RWPE2 (cell line): ENCODE measurements at places on chromosomes 1 and 21.
A peak's percentile ranks its signal among the peaks of the same experiment; 100 is the strongest.

DNA sequence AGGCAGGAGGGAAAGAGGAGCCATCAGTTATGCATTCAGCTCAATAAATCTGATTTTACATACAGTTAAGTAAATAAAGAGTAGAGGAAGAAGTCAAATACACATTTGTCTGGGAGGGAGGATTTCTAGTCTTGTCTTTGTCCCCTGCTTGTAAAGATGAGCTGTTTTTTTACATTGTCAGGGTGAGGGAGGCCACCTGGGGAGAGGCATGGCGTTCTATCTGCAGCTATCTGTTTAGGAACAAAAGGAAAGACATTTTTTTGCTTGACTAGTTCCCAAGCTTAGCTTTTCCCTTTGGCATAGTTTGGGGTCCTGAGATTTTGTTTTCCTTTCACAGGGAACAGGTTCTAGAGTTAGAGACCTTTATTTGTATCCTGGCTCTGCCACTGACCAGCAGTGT is 14.9 kb downstream of the RAD54L start:
- no peak overlapping the region for H3K4me3 ChIP-seq
- H3K27ac ChIP-seq: no peak overlapping the region
- no peak for DNase-seq
- H3K4me1 ChIP-seq: no peaks in the 10 kb centered on the region

- H3K27me3 ChIP-seq: no peaks in the 10 kb centered on the region
- H3K27ac ChIP-seq: no peak overlapping the region
- H3K36me3 ChIP-seq: no peaks in the 10 kb centered on the region
- DNase-seq: no peak
- H3K4me3 ChIP-seq: no peak overlapping the region
Observed at GRCh38 chr1:111649227-111649626, 29.6 kb downstream of the RAP1A start.

DNA sequence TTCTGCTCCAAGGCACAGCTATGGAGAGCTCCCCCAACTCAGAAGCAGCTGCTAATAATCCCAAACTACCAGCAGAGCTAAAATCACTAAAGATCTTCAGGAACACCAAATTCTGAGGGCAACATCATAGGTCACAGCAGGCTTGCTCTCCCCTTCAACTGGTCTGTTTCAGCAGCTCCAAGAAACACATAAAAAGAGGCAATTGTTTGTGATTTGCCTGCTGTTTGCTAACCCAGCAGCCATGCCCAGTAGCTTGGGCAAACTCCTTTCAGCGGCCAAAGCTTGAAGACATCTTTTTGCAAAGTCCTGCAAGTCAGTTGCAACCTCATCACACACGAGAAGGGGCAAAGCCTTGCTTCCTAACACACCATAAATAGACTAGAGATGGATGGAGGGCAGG is 8.9 kb downstream of the ERI3 start:
- H3K27ac ChIP-seq: no peak overlapping the region
- no peaks in the 10 kb centered on the region; the same call in 1 of the 2 replicates for H3K36me3 ChIP-seq
- H3K27me3 ChIP-seq: no peaks in the 10 kb centered on the region
- no peak for DNase-seq
- no peaks in the 10 kb centered on the region for H3K4me1 ChIP-seq
- no peak overlapping the region for H3K4me3 ChIP-seq

GRCh38 chr1:56225964-56226815 is 353.2 kb downstream of the PLPP3 start:
- DNase-seq: no peak
- H3K4me3 ChIP-seq: no peak overlapping the region
- H3K36me3 ChIP-seq: no peaks in the 10 kb centered on the region
- no peaks in the 10 kb centered on the region for H3K4me1 ChIP-seq
- H3K27ac ChIP-seq: no peak overlapping the region

DNA sequence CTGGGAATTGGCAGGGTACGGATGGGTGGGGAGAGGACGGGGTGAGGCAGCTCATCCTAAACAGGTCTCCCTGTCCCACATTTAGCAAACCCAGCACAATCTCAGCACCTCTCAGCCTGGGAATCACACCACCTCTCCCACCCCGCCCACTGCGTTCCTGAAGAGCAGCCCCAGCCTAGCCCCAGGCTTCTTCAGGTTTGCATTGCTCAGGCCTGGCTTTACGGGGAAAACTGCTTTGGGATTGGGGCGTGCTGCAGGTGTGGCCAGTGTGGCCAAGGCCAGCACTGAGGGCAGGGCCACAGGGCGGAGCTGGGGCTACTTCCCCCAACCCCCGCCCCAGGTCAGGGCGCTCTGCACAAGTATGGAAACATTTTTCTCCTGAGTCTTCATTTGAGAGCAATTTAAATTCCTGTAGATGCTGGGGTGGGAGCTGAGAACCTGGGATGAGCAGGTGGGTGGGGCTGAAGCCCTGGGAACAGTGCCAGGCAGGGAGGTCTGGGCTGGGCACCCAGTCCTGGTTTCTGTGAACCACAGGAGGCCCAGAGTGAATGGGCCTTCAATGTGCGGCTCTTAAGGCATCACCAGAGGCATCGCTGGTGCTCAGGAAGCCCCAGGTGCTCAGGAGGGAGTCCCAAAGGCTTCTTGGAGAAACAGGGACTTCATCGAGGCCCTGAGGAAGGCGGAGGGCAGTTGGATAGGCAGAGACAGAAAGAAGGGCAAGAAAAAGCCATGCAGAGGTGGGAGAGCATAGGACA is 24.1 kb downstream of the TNNT2 start:
- H3K27me3 ChIP-seq: no peaks in the 10 kb centered on the region
- DNase-seq: no peak
- H3K4me3 ChIP-seq: no peak overlapping the region
- H3K4me1 ChIP-seq: peaks cover 8% of the 10 kb centered on the region
- H3K36me3 ChIP-seq: no peaks in the 10 kb centered on the region

DNA sequence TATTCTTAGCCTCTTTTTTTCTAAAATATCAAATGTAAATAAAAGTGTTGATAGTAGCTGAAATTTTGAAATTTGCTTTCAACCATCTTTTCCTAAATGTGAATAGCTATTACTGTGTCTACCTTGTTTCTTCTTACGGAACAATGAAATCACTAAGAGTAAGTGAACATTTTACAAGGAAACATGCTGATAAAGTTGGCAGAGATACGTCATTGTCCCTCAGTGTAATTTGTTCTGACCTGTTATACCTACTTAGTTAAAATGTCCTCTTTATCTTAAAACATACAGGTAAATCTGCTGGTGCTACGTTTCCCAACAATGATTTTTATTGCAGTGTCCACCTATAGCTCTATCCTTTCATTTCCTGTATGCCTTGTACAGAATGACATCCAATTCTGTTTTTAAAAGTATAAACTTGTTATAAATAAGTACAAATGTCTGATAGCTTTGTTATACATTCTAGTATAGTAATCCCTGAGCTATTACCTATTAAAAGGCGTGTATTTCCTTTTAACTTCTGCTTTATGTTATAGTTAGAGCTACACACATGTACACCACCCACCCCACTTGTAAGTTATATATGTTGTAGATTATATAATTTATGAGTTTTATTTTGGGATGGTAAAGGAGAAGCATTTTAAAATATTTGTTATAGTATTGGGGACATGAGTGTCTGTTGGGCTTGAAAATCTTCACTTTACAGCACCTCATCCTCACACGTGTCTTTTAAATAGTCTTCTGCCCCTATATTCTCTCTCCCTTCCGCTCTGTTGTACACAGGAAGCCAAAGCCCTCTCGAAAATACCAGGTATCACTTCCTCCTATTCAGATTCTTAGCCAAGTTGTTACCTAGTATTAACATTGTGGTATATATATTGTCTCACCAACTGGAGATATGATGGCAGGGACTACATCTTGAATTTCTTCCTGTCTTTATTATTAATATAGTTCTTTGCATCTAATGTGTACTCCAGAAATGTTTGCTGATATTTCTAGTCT is 25.2 kb downstream of the LAMC1 start:
- H3K36me3 ChIP-seq: 0 out of 2 replicates have a peak, but pooled peaks cover 10% of the 10 kb centered on the region
- H3K27ac ChIP-seq: no peak overlapping the region
- H3K4me3 ChIP-seq: no peak overlapping the region

DNA sequence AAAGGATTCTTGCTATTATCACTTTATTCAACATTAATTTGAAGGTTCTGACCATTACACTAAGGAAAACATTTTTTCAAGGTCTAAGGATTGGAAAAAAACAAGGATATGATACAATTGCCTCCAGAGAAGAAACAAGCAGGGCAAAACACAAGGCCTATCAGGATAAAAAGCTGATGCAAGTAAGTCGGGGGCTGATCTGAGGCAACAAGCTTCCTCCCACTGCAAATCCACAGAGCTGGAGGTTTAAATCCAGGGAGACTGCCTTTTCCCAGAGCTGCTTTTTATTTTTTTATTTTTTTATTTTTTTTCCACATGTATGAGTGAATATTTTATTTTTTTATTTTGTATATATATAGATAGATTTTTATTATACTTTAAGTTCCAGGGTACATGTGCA is 19.4 kb upstream of the S100A2 start:
- H3K27me3 ChIP-seq: no peaks in the 10 kb centered on the region
- DNase-seq: no peak
- H3K4me3 ChIP-seq: no peak overlapping the region
- H3K36me3 ChIP-seq: no peaks in the 10 kb centered on the region
- no peak overlapping the region for H3K27ac ChIP-seq

DNA sequence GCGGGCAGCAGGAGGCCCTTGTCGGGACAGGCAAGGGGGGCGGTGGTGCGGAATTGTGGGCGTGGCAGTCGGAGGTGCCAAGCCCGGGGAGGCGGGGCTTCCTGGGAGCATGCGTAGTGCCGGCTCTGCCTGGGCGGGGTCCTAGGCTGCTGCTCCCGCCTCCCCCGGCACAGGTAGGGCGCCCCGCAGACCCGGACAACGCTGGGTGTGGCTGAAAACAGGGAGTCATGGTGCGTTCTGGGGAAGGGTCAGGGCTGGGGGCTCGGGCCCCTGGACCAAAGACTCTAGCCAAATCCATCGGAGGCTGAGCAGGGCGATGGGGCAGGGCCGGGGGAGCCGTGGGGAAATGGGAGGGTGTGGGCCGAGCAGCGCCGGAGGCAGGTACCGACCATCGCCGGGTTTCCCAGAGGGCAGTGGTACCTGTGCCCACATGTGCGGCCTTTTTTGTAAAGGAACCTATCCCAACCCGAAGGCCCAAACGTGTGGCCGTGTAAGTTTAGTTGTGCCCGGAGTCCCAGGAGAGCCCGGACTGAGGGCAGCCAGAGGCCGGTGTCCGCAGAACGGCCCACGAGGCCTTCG is 231.9 kb downstream of the SDCCAG8 start:
- peak overlapping the region; percentile 50 for H3K4me3 ChIP-seq
- H3K27me3 ChIP-seq: no peaks in the 10 kb centered on the region
- H3K36me3 ChIP-seq: peaks cover 26% of the 10 kb centered on the region
- peaks cover 4% of the 10 kb centered on the region for H3K4me1 ChIP-seq
- DNase-seq: peak; percentile 83
- peak overlapping the region; percentile 39 for H3K27ac ChIP-seq

DNA sequence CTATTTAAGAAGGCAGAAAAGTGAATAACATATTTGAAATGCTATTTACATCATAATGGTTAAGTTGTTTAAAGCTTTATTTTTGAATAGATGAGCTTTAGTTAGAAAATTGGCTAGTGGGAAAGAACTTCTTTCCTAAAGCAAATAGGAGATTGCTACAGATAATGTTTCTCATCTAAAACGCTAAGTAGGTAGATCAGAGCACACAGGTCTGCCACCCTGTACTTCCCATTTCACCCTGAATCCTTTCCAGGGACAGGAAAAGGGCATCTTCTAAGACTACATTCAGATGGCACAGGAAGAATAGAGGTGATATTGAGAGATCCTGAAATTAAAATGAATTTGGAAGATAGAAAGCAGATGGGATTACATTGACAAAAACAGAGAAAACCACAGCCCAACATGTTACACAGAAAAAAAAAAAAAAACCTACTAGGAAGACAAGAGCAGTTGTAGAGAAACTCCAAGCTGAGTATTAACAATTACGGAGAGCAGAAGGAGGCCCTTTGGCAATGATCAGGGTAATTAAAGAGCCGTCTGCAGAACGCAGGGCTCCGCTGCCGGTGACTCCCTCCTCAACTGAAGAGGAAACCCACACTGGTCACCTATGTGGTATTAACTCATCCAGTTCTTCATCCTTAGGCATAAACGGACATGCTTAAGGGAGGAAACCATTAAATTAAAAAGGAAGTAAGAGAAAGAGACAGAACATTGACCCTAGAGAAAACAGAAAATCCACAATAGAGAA is 53.6 kb upstream of the MAP10 start:
- H3K27ac ChIP-seq: no peak overlapping the region
- no peaks in the 10 kb centered on the region for H3K4me1 ChIP-seq
- H3K36me3 ChIP-seq: no peaks in the 10 kb centered on the region

DNA sequence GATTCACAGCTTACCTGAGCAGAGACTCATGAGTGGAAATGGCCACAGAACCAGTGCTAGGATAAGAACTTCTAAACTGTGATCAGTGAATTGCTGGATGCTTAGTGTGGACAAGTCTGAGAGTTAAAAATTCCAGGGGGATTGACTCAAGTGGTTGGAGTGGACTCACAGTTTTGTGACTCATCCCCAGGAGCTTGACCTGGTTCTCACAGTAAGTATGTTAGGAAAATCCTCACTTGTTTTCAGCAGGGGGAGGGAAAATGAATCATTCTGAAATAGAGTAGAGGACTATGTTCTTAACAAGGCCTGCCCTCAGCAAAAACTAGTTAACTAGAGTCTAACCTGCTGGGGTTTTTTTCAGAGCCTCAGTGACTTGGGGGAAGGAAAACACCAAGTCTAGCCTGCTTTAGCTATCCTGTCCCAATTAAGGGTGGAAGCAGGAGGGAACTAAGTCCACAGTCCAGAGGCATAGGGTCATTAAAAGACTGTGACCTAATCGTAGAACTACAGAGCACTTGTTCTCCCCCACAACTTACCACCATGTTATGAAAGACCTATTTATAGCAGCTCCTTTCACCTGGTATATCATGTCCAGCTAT is 6.1 kb upstream of the CDC73 start:
- DNase-seq: peak; percentile 77
- no peak overlapping the region for H3K4me3 ChIP-seq
- peak overlapping the region; percentile 55 for H3K27ac ChIP-seq
- no peaks in the 10 kb centered on the region for H3K36me3 ChIP-seq
- H3K4me1 ChIP-seq: peaks cover 24% of the 10 kb centered on the region

- H3K4me1 ChIP-seq: no peaks in the 10 kb centered on the region
- H3K4me3 ChIP-seq: no peak overlapping the region
- no peak for DNase-seq
- H3K36me3 ChIP-seq: no peaks in the 10 kb centered on the region
- H3K27ac ChIP-seq: no peak overlapping the region
Observed at GRCh38 chr1:96346719-96347118, 374.9 kb upstream of the PTBP2 start.

DNA sequence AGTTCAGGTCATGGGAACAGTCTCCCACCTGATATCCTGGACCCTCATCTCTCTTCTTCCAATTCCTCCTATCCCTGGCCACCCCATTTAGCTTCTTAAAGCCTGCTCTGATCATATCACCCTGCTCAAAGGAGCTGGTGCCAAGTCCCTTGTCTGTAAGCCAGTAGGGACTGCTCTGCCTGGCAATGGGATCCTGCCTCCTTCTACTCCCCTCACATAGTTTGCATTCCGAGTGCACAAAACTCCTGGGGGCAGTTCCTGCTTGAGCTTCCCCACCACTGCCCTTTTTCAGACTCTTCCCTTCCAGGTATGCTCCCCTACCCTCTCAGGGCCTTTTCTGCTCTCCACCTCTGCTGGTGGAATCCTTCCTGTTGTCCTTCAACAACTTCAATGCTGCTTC is 48.1 kb downstream of the NGF start:
- no peaks in the 10 kb centered on the region for H3K27me3 ChIP-seq
- H3K4me1 ChIP-seq: no peaks in the 10 kb centered on the region
- no peak for DNase-seq
- no peak overlapping the region for H3K27ac ChIP-seq
- H3K36me3 ChIP-seq: no peaks in the 10 kb centered on the region
- no peak overlapping the region for H3K4me3 ChIP-seq
